ENCODE measurements at places on chromosomes 6 and 20. TPM values are rescaled to one million over a fixed set of nuclear protein-coding genes. Genes with fewer than 3 reads are reported as not detected.

DNA sequence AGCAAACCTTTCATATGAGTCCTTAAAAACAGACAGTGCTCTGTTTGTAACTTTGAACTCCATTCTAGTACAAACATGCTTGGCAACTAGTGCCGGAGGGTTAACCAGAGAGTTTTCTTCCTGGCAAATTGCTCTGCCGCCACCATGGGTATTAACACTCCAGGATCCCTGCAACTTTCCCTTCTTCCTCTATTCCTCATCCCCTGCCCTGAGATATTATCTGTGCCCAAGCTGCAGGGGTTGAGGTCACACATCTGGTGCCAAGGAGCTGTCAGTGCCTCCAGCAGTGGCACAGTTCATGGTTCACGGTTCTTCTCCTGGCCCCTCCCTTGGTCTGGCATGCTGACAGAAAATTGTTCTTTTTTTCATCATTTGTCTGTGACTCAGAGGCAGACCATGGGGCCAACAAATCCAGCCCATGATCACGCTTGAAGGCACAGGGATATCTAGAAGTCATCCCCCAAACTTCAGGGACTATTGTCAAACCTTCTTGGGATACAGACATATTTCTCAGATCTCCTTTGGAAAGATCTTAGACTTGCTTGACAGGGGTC, 77.5 kb downstream of the ATXN1 start:
- H3K36me3 ChIP-seq = no peaks in the 10 kb centered on the region
- no peaks in the 10 kb centered on the region for H3K27me3 ChIP-seq
- no peak overlapping the region for H3K4me3 ChIP-seq
- peaks cover 12% of the 10 kb centered on the region for H3K4me1 ChIP-seq

DNA sequence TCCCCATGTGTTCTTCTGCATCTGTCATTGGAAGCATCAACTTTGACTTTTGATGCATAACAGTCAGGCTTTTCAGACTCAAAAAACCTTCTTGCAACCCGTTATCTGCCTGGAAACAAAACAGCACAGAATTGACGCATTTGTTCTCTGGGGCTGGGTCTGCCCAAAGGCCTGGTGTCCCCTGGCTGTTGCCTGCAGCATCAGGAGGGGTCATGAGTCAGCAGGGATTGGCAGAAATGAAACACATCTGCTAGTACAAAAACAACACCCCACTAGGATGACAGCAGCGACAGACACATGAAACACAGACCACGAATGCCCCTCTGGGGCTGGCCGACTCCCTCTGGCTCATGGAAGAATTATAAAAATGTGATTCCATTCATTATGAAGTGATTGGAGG, 157.6 kb upstream of the INSM1 start:
- H3K27ac ChIP-seq = no peak overlapping the region
- H3K4me1 ChIP-seq = peaks cover 4% of the 10 kb centered on the region
- no peak for DNase-seq
- H3K27me3 ChIP-seq = peaks cover 5% of the 10 kb centered on the region

GRCh38 chr6:124888581-124889371, 73.5 kb upstream of the RNF217 start:
- no peaks in the 10 kb centered on the region for H3K27me3 ChIP-seq
- DNase-seq = no peak
- no peak overlapping the region for H3K4me3 ChIP-seq
- no peaks in the 10 kb centered on the region for H3K4me1 ChIP-seq

DNA sequence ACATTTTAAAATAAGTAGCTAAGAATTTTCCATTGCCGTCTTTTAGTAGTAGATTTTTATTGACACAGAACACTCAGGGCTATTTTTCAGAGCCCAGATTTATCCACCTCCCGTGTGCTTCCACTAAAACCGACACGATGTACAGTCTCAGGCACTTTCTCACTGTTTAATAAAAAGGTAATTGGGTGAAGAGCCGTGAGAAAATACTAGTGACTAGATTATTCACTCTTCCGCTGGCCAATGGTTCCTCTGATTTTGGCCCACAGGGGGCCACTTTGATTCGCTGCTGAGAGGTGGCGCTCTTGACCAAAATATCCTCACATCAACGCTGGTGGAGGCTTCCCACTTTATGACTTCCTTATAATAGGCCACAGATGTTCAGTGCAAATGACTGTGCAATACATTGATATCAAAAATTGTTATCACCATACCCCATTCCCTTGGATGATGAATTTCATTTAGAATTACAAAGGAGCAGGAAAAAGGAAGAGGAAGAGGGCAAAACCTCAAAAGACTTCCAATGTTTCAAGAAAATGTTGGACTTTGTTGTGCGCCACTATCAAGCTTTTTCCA, 12.3 kb upstream of the HDDC2 start:
- H3K4me3 ChIP-seq = no peak overlapping the region
- no peaks in the 10 kb centered on the region for H3K4me1 ChIP-seq
- no peak overlapping the region for H3K27ac ChIP-seq
- peaks cover 14% of the 10 kb centered on the region for H3K27me3 ChIP-seq
- DNase-seq = peak; percentile 64
- H3K36me3 ChIP-seq = no peaks in the 10 kb centered on the region

DNA sequence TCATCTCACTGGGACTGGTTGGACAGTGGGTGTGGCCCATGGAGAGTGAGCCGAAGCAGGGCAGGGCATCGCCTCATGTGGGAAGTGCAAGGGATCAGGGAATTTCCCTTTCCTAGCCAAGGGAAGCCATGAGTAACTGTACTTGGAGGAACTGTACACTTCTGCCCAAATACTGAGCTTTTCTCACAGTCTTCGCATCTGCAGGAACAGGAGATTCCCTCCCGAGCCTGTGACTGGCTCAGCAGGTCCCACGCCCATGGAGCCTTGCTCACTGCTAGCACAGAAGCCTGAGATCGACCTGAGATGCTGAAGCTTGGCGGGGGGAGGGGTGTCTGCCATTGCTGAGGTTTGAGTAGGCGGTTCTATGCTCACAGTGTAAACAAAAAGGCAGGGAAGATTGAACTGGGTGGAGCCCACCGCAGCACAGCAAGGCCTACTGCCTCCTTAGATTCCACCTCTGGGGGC, 10.4 kb upstream of the CALHM5 start:
- DNase-seq = no peak
- no peaks in the 10 kb centered on the region for H3K36me3 ChIP-seq
- H3K27me3 ChIP-seq = no peaks in the 10 kb centered on the region

Gene ELOVL4
- not detected for total RNA-seq

- H3K4me3 ChIP-seq = no peak overlapping the region
- H3K27me3 ChIP-seq = no peaks in the 10 kb centered on the region
- DNase-seq = no peak
- peak overlapping the region; percentile 56 for H3K27ac ChIP-seq
- no peaks in the 10 kb centered on the region for H3K36me3 ChIP-seq
- H3K4me1 ChIP-seq = no peaks in the 10 kb centered on the region
Observed at GRCh38 chr6:111844921-111845320, 28.3 kb downstream of the FYN start.

- DNase-seq = no peak
- peaks cover 15% of the 10 kb centered on the region for H3K4me1 ChIP-seq
- peaks cover 56% of the 10 kb centered on the region for H3K27me3 ChIP-seq
- no peaks in the 10 kb centered on the region for H3K36me3 ChIP-seq
- peak within 1 kb of the TSS; percentile 72 for H3K27ac ChIP-seq
- H3K4me3 ChIP-seq = peak within 1 kb of the TSS; percentile 62
Observed at GRCh38 chr20:32585011-32585585, at the start of gene NOL4L. TSS of gene NOL4L (minus strand) at chr20:32585333. CDS start at chr20:32584890, 443 bp downstream.

Gene CNKSR3
- 11.3 TPM for total RNA-seq

Gene ARFGAP1
- total RNA-seq = 200 TPM

GRCh38 chr6:166752097-166752496, 125.0 kb upstream of the RPS6KA2 start:
- H3K4me1 ChIP-seq = no peaks in the 10 kb centered on the region
- H3K36me3 ChIP-seq = no peaks in the 10 kb centered on the region
- H3K4me3 ChIP-seq = no peak overlapping the region
- H3K27ac ChIP-seq = no peak overlapping the region
- DNase-seq = no peak
- peaks cover 13% of the 10 kb centered on the region for H3K27me3 ChIP-seq

- no peak for DNase-seq
- no peak overlapping the region for H3K27ac ChIP-seq
- H3K36me3 ChIP-seq = no peaks in the 10 kb centered on the region
- H3K27me3 ChIP-seq = no peaks in the 10 kb centered on the region
- H3K4me3 ChIP-seq = no peak overlapping the region
Observed at GRCh38 chr20:23090147-23090546, 4.0 kb upstream of the CD93 start.

DNA sequence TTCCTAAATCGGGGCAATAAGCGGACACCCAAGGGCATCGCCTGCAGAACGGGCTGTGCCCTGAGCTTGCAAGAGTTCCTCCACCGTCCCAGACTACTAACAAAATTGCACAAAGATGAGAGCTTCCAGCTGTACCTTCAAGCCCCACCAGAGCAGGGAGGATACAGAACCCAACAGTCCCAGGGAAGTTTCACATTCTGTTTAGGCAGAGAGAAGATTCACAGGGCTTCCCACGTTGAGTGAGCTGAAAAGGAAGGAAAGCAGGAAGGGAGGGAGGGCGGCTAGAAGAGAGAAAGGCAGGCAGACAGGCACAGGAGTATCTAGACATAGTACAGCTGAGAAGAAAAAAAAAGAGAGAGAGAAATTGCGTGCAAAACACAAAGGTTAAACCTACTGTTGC, 112.6 kb upstream of the AFDN start:
- no peak overlapping the region for H3K27ac ChIP-seq
- no peaks in the 10 kb centered on the region for H3K36me3 ChIP-seq
- peaks cover 3% of the 10 kb centered on the region for H3K27me3 ChIP-seq
- DNase-seq = no peak
- H3K4me1 ChIP-seq = no peaks in the 10 kb centered on the region
- no peak overlapping the region for H3K4me3 ChIP-seq

DNA sequence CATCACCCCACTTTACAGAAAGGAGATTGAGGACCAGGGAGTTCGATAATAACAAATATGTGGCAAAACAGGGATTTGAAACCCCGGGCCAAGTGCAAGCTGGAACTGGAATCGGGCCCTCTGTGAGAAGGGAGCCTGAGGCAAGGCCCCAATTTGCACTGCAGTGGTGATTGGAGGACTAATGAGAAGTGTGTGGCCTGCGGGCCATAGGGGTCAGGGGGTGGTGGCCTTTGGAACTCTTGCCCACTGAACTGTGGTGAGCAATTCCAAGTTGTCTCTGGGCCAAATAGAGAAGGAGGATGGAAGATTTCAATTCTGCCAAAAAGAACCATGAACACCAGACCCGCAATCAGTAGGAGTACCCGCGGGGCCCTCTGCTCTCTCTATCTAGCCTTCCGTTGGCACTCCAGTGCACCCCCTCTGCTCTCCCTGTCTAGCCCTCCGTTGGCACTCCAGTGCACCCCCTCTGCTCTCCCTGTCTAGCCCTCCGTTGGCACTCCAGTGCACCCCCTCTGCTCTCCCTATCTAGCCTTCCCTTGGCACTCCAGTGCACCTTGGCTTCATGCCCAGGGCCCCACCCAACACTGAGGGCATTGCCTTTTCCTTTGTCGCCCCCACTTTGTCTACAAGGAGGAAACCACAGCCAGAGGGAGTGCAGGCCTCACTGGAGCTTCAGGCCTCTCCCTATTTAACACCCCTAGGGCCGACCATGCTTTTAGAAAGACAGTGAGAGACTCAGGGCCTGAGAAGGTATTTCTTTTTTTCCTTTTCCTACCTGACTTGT, 6.0 kb upstream of the PTPRA start:
- no peaks in the 10 kb centered on the region for H3K4me1 ChIP-seq
- no peaks in the 10 kb centered on the region for H3K36me3 ChIP-seq
- peaks cover 20% of the 10 kb centered on the region for H3K27me3 ChIP-seq
- no peak overlapping the region for H3K4me3 ChIP-seq
- peak; percentile 34 for DNase-seq

DNA sequence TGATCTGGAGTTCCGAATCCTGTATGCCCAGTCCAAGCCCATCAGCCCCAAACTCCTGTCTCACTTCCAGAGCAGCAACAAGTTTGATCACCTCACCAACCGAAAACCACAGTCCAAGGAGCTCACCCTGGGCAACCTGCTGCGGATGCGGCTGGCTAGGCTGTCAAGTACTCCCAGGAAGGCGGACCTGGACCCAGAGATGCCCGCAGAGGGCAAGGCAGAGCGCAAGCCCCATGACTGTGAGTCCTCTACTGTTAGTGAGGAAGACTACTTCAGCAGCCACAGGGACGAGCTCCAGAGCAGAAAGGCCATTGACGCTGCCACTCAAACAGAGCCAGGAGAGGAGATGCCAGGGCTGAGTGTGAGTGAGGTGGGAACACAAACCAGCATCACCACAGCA, 10.5 kb upstream of the DHX35 start:
- H3K36me3 ChIP-seq = no peaks in the 10 kb centered on the region
- no peaks in the 10 kb centered on the region for H3K27me3 ChIP-seq
- no peak overlapping the region for H3K27ac ChIP-seq
- H3K4me3 ChIP-seq = no peak overlapping the region
- no peaks in the 10 kb centered on the region for H3K4me1 ChIP-seq

Gene SRMS
- 0.79 TPM for total RNA-seq

Gene TFB1M
- total RNA-seq = 13.2 TPM

Gene CRYBG1
- total RNA-seq = 64.3 TPM

GRCh38 chr20:58994390-58995159, 12.5 kb downstream of the CTSZ start:
- DNase-seq = no peak
- no peaks in the 10 kb centered on the region for H3K4me1 ChIP-seq
- H3K27ac ChIP-seq = no peak overlapping the region
- H3K4me3 ChIP-seq = no peak overlapping the region
- no peaks in the 10 kb centered on the region for H3K27me3 ChIP-seq

All from transverse colon (tissue), 4 donors.